Stimulated activated CD8-positive, alpha-beta memory T cell treated with anti-CD3 and anti-CD28 coated beads, Interleukin-7, amount 100 ng/mL, for 4 hours (primary cell): ENCODE measurements at places on chromosomes 3 and 15.

- no peak for DNase-seq
Measured at GRCh38 chr15:62935300-62936081, 107.1 kb upstream of the TPM1 start.

DNA sequence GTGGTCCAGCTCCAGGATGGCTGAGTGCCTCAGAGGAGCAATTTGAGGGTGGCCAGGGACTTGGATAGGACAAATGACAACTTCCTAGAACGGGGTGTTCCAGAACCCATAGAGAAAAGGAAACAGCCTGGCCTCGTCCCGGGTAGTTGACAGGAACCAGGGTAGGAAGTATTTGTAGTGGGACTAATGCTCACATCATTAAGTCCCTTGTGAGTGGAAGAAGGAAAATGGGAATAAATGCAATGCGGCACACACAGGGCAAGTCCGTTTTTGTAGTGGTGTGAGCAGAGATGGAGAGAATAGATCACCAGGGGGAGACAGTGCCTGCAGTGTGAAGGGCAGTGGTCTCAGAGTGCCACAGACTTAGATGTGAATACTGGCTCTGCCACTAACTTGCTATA, 19.6 kb downstream of the TIMP4 start:
- no peak for DNase-seq

- DNase-seq: no peak
Measured at GRCh38 chr3:161035711-161036110, 69.4 kb downstream of the B3GALNT1 start.

DNA sequence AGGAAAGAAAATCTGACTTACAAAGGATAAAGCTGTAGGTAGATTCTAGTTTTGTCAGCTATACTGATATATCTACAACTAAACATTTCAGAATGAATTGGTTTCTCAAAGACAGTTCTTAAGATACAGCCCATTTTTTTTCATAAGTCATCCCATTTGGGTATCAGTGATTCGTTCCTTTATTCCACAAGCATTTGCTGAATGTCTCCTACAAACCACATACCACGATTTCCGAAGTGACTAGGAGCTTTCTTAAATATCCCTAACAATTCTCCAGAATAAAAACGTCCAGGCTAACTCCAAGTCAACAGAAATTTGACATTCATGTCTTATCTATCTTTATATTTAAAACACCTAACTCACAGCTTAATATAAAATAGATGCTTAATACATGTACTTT, 59.8 kb downstream of the TP53BP1 start:
- no peak for DNase-seq

DNA sequence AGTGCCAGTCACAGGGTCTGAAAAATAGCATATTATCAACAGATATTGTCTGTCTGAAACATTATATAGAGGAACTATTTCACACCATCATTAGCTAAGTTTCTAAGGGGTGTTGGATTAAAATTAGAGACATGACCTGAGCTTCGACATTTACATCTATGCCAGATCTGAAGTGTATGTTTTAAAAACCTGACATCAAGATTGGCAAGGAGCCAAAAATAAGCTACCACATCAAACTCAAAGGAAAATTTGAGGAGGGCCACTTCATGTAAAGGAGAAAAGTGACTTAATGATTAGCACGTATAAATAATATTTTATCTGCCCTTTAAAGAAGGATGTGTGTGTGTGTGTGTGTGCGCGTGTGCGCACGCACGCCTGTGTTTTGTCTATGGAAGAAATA, 752.0 kb upstream of the GRM7 start:
- DNase-seq: no peak

- DNase-seq: no peak
Measured at GRCh38 chr3:7697548-7697947, 804.1 kb upstream of the LMCD1 start.

DNA sequence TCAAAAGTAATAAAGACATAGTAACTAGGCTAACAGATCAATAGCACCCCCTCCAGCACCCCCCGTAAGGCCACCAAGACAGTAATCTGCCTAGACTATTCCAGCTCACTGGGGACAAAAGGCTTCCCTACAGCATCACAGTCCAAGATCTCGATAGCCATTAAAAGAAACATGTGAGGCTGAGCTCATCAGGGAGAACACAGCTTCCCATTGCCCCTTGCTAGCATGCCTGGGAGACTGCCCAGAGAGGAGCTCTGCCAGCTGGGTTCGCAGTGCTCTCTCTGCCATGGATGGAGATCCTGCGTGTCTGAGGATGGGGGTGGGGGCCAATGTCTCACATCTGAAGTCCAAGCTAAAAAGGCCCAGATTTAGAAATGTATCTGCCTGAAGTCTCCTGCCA, 17.8 kb downstream of the LRIG1 start:
- DNase-seq: no peak

GRCh38 chr3:151553888-151554287, 93.0 kb upstream of the IGSF10 start:
- no peak for DNase-seq

DNA sequence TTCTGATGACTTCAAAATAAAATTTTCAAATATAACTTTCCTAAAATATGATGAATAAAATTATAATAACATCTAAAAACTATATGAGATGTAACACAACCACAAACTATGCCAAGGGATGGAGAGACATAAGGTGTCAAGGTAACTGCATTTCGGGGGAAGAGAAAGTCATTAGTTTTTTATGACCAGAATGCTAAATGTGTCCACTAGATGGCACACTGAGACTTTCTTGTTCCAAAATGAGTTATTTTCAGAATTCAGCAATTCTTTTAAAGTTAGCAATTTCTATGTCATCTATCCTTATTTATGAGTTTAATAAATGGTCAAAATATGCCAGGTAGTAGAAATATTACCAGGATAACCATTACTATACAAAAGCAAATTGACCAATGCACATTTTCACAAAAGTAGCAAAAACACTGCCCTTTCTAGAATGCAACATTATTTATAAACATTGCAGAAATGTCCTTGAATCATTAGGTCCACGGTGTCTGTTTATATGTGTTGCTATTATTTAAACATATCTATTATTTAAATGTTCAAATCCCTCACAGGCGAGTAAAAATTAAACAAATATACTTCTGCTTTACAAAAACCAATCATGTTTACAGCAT, 374.2 kb downstream of the PLCL2 start:
- no peak for DNase-seq

GRCh38 chr3:99143493-99143892, 242.0 kb upstream of the DCBLD2 start:
- no peak for DNase-seq

GRCh38 chr3:58296269-58296668, 9.8 kb upstream of the RPP14 start:
- no peak for DNase-seq

DNA sequence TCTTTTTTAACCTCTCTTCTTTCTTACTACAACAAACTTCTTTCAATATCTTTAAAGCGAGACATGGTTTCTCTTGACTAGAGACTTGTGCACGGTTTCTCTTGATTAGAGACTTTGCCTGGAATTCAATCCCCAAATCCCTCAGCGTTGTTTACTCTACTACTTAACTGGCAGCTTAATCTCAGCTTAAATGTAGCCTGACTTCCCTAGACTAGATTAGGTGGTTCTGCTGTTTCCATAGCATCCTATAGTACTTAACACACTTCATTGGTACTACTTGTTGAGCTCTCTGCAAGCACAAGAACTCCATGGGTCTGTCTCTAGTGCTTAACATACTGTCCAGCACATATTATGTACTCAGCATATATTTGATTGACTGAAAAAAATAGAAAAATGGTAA, 168.2 kb upstream of the GPR149 start:
- no peak for DNase-seq

- no peak for DNase-seq
Measured at GRCh38 chr15:76398317-76399104, 61.9 kb downstream of the ISL2 start.

DNA sequence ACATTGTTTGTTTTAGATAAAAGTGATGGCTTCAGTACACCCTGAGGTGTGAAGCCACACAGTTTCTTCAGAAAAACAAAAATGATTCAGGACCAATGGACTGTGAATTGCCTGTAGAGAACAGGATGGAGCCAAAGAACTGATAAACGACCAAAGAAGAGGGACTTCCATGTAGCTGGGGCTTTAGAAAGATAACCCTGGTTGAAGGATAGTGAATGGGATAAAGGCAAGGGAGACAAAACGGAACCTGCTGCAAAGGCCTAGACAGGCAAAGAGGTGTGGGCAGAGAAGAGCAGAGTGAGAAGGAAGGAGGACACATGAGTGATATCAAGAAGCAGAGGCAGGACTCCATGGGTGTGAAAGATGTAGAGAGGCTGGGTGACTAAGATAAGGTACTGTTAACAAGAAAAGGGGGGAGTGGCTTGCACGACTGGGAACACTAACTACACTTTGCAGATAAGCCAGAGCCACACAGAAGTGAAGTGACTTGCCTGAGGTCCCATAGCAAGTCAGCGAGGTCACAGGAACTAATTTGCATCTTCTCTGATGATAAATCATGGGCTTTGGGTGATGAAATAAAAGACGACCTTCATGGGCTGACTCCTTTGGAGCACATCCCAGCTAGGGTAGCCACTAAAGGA, 44.3 kb downstream of the RAB6B start:
- no peak for DNase-seq

DNA sequence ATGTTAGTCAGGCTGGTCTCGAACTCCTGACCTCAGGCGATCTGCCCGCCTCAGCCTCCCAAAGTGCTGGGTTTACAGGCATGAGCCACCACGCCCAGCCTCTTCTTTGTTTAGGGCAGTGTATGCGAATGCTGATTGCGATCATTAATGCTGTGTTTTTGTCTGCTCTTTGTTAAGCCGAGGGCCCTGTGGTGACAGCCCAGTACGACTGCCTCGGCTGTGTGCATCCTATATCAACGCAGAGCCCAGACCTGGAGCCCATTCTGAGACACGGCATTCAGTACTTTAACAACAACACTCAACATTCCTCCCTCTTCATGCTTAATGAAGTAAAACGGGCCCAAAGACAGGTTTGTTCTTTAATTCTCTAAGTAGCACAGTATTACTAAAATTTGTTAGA, 7.8 kb downstream of the KNG1 start:
- no peak for DNase-seq

GRCh38 chr3:39386318-39386717, 3.1 kb downstream of the SLC25A38 start:
- DNase-seq: no peak
